ENCODE measurements at places on chromosomes 6 and 20.

DNA sequence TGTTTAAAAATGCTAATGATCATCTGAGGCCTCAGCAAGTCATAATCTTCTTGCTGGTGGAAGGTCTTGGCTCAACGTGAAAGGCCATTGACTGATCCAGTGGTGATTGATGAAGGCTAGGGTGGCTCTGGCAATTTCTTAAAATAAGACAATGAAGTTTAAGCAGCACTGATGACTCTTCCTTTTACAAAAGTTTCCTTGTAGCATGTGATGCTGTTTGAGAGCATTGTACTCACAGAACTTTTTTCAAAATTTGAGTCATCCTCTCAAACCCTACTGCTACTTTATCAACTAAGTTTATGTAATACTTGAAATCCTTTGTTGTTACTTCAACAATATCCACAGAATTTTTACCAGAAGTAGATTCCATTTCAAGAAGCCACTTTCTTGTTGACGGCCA lies 382.3 kb downstream of the ESR1 start:
- DNase-seq, result no peak

DNA sequence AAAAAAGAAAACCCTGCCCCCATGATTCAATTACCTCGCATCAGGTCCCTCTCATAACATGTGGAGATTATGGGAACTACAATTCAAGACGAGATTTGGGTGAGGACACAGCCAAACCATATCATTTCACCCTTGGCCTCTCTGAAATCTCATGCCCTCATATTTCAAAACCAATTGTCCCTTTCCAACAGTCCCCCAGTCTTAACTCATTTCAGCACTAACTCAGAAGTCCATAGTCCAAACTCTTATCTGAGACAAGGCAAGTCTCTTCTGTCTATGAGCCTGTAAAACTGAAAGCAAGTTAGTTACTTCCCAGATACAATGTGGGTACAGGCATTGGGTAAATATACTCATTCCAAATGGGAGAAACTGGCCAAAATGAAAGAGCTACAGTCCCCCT lies 536.1 kb downstream of the MEI4 start:
- no peak for DNase-seq

- DNase-seq, result no peak
Observed at GRCh38 chr6:28005152-28005890, 48.3 kb downstream of the OR2B6 start.

DNA sequence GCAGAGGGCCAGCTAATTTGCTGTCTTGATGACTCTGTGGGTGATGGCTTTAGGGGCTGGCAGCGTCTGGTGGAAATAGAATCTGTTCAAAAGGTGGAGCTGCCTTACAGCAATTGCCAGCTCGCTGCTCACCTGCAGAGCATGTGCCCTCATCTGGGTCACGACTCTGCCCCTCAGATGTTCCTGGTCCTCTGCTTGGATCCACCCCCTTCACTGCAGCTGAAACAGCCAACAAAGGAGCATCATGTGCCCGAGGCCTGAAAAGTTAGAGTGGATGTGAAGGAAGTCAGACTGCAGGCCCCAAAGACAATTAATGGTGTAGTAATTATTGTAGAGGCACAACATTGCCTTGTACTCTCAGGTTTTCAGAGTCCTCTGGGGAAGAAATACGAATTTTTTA lies 19.9 kb downstream of the RREB1 start:
- no peak for DNase-seq

GRCh38 chr20:57742507-57743181 lies 32.8 kb upstream of the PMEPA1 start:
- no peak for DNase-seq

GRCh38 chr20:2331106-2331505 lies 35.3 kb downstream of the TGM3 start:
- DNase-seq, result no peak
